ENCODE measurements at places on chromosomes 6 and 20. TPM values are rescaled to one million over a fixed set of nuclear protein-coding genes. Genes with fewer than 3 reads are reported as not detected.

Gene EPPIN
- polyA plus RNA-seq, result not detected

Gene EYA2
- 0.30 TPM for polyA plus RNA-seq

Gene FAM83B
- 0.03 TPM for polyA plus RNA-seq

Gene PACRG
- polyA plus RNA-seq, result 2.0 TPM

Gene LIN28B
- not detected for polyA plus RNA-seq

Gene C6orf89
- 55.9 TPM for polyA plus RNA-seq

Gene C20orf204
- 0.42 TPM for polyA plus RNA-seq

Gene LAMA4
- polyA plus RNA-seq, result 55.9 TPM

Gene WASF1
- polyA plus RNA-seq, result 2.1 TPM

Gene MYB
- not detected for polyA plus RNA-seq

Gene TNFRSF6B
- polyA plus RNA-seq, result 2.9 TPM

Gene ZNF184
- polyA plus RNA-seq, result 2.2 TPM

Gene TBXT
- polyA plus RNA-seq, result not detected

Gene HMGCLL1
- 0.38 TPM for polyA plus RNA-seq

Gene IPCEF1
- polyA plus RNA-seq, result 0.10 TPM

Gene ANKRD6
- polyA plus RNA-seq, result 4.6 TPM

Gene CEP162
- polyA plus RNA-seq, result 2.7 TPM

Gene HCRTR2
- not detected for polyA plus RNA-seq

Gene AVP
- not detected for polyA plus RNA-seq

Gene TCF21
- 1.9 TPM for polyA plus RNA-seq

Gene HEY2
- polyA plus RNA-seq, result 21.4 TPM

Gene DHX16
- 16.1 TPM for polyA plus RNA-seq

Gene LPA
- not detected for polyA plus RNA-seq

Gene SYNDIG1
- polyA plus RNA-seq, result 21.7 TPM

Gene MUC22
- 0.34 TPM for polyA plus RNA-seq

Gene LPIN3
- polyA plus RNA-seq, result 12.8 TPM

Gene COL21A1
- 21.7 TPM for polyA plus RNA-seq

Gene TSHZ2
- polyA plus RNA-seq, result 1.8 TPM

Gene CFAP61
- polyA plus RNA-seq, result 17.4 TPM

Gene SLC35F1
- polyA plus RNA-seq, result 1.1 TPM

Gene SLPI
- 1.1 TPM for polyA plus RNA-seq

Gene ULBP1
- polyA plus RNA-seq, result 0.11 TPM

Gene SLC32A1
- polyA plus RNA-seq, result not detected

Gene SLC22A2
- polyA plus RNA-seq, result not detected

Gene SH3BGRL2
- 6.4 TPM for polyA plus RNA-seq

Gene SERPINB6
- polyA plus RNA-seq, result 157 TPM

Gene UNC5CL
- polyA plus RNA-seq, result 0.65 TPM

Measured in heart left ventricle (tissue), 16 donors.